Head of caudate nucleus (tissue), 42 donors: ENCODE measurements at places on chromosomes 12 and 14.

- peak; percentile 53 for DNase-seq
These were observed 16.3 kb upstream of the RFLNA start for GRCh38 chr12:124278389-124279101.

GRCh38 chr12:64716839-64717455 is 42.3 kb downstream of the GNS start:
- no peak for DNase-seq

GRCh38 chr12:55893723-55894122 is 34.0 kb downstream of the PYM1 start:
- no peak for DNase-seq

DNA sequence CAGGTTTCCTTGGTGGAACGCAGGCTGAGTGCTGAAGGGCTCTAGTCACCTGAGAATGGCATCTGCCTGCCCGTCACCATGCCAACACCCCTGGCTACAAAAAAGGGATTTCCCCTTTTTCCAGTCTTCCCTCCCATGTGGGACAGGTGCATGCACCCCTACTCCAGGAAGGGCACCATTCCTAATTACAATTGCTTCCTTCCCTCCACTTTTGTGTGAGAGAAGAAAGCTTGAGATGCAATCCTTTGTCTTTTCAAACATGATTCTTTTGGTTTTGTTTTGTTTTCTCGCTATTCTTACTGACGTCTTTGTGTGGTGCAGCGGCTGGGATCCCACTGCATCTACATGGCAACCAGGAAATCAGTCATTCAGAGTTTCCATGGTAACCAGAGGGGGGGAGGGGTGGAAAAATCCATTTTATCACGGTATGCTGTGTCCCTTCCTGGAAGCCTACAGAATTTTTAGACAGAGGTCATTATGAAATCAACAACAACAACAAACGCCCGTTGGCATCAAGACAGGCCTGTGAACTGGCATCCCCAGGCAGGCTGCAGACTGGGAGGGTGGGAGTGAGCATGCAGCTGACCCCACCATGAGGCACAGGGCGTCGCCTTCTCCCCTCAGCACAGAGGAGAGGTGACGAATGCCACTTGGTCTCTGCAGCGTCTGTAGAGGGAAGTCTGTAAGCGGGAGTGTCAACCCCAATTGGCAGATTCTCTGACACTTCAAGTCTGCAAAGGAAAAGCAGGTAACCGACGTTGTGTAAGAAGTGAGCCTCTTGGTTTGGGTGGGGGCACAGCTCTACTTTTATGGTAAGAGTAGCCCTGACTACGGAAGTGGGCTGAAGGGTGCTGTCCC is 13.6 kb upstream of the GNG2 start:
- peak; percentile 43 for DNase-seq

- DNase-seq, result peak; percentile 95
These were observed at the start of gene ALKBH2 for GRCh38 chr12:109093022-109093918. Gene ALKBH2, minus strand, starts transcription at chr12:109093472. Its CDS starts 686 bp downstream, at chr12:109092786.

- no peak for DNase-seq
These were observed 10.9 kb downstream of the FAIM2 start for GRCh38 chr12:49892732-49893317.

GRCh38 chr12:32010631-32011336 is 51.6 kb downstream of the RESF1 start:
- DNase-seq, result no peak

- no peak for DNase-seq
These were observed 2.6 kb downstream of the SDR39U1 start for GRCh38 chr14:24439830-24440605.

GRCh38 chr12:9797722-9798619 is 29.3 kb upstream of the KLRF1 start:
- DNase-seq, result no peak

DNA sequence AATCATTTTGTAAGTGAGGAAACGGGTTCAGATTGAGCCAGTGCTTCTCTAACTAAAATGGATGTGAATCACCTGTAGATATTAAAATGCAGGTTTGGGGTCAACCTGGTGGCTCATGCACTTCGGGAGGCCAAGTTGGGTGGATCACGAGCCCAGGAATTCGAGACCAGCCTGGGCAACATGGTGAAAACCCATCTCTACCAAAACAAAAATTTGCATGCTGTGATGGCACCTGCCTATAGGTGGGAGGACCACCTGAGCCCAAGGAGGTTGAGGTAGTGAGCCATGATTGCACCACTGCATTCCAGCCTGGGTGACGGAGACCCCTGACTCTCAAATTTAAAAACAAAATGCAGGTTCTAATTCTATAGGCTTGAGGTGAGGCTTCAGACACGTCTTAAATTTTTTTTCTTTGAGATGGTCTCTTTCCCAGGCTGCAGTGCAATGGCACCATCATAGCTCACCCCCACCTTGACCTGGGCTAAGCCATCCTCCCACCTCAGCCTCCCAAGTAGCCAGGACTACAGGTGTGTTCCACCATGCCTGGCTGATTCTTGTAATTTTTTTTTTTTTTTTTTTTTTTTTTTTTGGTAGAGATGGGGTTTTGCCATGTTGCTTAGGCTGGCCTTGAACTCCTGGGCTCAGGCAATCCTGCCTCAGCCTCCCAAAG is 9.0 kb downstream of the TUBA1C start:
- DNase-seq, result no peak

- no peak for DNase-seq
These were observed 50.3 kb downstream of the CIT start for GRCh38 chr12:119826661-119827445.

DNA sequence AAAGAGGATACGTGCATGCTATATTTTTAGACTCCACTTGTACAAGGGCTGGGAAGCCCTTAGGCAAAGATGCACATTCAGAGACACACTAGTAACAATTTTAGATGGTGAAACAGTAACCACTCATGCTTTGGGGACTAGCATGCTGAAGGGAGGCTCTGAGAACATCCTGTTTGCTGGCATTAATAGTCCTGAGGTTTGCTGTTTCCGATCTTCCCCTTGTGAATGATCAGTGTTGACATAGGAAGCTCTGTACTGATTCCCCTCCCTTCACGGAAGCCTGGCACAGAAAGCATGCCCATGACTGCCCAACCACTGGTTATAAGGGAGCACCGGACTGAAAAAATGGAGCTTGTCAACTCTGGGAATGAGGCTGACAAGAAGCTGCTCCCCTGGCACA is 164.6 kb downstream of the GCH1 start:
- DNase-seq, result peak; percentile 16

GRCh38 chr12:110638796-110639195 is 24.9 kb downstream of the TCTN1 start:
- DNase-seq, result no peak

DNA sequence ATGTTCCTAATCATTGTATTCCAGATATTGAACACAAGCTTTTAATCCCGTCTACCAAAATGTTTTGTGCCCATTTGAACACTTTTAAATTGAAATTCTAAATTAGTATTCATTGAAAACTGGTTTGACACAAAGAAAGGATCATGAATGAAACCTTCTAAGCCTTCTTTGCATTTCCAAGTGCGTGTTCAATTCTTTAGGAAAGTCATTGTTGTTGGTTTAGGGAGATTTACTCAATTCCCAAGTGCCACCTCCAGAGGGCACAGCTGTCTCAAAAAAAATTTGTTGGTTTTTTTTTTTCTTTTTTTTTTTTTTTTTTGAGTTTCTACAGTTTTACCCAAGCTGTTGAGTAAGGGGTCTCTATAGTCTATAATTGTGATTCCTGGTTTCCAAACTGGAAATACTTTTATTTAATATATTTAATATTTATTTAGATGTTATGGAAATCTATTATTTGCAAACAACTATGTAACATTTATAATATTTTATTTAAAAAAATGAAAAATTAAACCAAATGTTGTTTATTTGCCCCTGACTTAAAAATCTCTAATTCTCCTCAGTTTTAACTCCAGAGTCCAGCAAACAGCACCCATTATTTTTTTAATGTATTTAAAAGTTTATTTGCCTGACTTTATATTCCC is 79.9 kb downstream of the NEDD1 start:
- peak; percentile 30 for DNase-seq

GRCh38 chr12:26331960-26332359 is 136.6 kb downstream of the SSPN start:
- DNase-seq, result no peak

DNA sequence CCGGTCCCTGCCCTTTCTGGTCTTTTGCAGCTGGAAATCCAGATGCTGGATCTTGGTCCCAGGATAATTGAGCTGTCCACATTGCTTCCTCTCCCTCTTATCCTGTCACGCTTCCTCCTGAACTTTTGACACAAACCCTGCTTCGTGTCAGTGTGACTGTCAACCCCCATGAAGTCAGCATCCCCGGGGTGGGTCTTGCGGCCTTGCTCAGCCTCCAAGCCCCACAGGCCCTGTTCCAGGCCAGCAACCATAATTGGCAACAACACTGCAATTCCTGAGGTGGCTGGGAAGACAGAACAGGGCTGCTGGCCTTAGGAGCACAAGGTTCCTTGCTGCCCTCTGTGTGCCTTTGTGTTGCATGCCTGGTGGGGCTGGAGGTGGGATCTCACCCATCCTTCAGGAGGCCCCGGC is 74.9 kb downstream of the NTF3 start:
- DNase-seq, result peak; percentile 26

DNA sequence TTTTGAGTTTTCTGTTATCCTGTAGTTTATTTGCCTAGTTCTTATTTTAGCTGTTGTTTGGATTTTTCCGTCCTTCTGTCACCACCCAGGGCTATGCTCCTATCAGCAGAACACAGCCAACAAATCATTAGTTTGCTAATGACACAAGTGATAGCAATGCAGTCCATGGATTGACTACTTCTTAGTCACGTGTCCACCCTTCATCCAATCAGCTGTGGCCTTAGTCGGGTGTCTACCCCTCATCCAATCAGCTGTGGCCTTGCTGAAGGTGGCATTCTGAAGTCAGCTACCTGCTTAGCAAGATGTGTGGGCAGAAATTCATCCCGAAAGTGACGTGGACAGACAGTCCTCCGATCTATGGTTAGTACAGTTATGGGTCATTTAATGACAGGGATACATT is 182.3 kb downstream of the GALC start:
- DNase-seq, result no peak

DNA sequence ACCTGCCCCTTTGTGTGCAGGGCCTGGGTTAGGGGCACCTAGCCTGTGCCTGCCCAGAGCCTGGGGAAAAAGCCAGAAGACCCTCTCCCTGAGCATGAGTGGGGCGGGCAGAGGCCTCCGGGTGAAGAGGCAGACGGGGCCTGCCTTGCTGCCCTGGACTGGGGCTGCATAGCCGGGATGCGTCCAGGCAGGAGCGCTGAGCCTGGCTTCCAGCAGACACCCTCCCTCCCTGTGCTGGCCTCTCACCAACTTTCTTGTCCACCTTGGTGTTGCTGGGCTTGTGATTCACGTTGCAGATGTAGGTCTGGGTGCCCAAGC is 216.1 kb downstream of the TMEM121 start:
- no peak for DNase-seq

GRCh38 chr12:6827437-6827911 is 733 bp upstream of the P3H3 start:
- peak; percentile 77 for DNase-seq

DNA sequence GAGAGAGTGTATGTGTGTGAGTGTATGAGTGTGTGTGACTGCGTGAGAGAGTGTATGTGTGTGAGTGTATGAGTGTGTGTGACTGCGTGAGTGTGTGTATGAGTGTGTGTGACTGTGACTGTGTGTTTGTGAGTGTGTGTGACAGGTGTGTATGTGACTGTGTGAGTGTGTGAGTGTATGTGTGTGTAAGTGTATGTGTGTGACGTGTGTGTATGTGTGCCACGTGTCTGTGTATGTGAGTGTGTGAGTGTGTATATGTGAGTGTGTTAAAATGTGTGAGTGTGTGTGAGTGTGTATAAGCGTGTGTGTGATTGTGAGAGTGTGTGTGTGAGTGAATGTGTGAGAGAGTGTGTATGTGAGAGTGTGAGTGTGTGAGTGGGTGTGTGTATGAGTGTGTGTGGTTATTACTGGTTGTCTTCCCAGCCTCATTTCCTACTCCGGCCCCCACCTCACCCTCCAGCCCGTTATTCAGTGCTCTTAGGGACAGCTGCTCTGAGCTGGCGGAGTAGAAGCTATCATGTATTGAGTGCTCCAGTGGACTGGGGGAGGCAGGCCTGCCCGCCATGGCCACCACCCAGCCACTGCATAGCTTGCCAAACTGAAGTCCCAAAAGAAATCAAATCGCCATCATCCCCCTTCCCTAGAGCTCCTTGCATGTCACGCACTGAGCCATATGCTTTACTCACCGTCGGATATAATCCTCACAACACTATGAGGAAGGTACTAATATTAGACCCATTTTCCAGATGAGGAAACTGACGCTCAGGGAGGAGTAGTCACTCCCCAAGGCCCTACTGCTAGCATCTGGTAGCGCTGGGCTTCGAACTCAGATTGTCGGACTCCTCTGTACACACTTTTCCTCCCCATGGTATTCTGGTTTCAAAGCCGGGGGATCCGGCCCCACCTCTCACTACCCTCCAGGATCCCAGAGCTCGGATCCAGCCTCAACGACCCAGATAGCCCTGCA is 10.3 kb upstream of the MYL2 start:
- DNase-seq, result no peak

DNA sequence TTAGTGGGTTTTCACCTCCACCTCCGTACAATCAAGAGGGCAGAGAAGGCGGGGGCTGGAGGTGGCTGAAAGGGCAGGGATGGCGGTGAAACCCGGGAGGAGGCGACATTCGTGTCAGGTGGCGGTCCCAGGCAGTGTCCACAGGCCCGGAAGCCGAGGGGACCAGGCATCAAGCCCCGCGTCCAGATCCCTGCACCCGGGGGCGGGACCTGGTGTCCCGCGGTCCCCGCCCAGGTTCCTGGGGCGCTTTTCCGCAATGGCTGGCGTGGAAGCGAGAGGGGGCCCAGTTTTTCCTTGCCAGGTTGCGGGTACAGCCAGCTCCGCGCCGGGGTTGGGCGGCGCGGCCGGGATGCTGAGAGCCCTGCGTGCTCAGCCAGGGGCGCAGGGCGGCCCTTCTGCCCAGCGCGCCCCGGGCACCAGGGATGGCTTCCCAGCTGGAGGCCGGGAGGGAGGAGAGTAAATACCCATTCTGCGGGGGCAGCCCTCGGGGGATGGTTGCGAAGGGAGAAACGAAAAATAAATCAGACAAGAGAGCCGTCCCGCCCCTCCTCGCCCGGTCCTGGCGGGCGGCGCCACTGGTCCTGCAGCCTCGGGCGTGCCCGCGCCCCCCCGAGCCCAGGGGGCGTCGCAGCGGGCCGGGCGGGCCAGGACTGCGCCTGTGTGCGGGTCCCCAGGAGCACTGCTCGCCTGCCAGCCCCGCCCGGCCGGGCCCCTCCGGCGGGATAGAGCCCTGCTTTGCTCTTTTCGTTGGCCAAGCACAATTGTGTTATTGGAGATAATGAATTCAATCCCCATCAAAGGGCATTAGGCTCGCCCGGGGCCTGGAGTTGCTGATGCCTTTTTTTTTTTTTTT is 11.5 kb downstream of the FOXA1 start:
- DNase-seq, result no peak

- no peak for DNase-seq
These were observed 433.8 kb downstream of the FUT8 start for GRCh38 chr14:65846196-65846868.

DNA sequence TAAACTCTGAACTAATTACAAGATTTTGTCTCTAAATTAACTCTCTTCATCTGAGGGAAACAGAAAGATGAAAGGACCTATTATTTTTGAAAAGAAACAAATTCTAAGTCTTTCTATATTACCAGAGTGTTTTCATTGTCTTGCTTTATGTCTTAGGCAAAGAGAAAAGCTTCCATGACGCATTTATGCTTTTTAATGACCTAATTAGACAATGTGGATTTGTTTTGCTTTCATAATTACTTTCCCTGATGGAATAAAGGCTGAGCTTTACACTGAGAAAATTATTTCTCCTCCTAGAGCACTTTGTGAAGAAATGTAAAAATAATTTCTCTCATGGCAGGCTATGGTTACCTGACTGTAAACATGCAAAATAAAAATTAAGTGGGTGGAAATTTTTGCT is 138.0 kb upstream of the SLCO1C1 start:
- DNase-seq, result no peak

GRCh38 chr12:52837781-52838608 is 3.9 kb upstream of the KRT79 start:
- DNase-seq, result no peak
